Stimulated activated CD4-positive, alpha-beta T cell treated with anti-CD3 and anti-CD28 coated beads, Interleukin-15, amount 100 ng/mL, for 1 hour (primary cell): ENCODE measurements at places on chromosomes 6 and 20.

- no peak for DNase-seq
Observed at GRCh38 chr6:96624957-96625356, 62.0 kb downstream of the FHL5 start.

DNA sequence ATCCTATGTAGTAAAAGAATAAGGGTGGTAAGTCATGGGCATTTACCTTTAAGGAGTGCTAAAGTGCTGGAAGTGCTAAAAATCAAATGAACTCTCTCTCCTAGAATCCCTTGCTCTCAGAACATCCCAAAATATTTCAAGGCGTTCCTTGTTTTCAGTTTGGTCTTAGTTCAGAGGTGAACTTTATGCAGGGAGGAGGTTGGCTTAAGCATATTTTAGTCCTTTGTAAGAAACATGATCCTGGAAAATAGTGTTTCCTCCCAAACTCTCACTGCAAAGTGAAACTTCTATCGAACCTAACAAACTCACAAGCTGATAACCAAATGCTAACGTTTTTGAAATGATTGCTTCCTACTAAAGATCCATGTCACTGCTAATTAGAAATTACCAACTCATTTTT, 231.4 kb downstream of the FOXC1 start:
- no peak for DNase-seq

DNA sequence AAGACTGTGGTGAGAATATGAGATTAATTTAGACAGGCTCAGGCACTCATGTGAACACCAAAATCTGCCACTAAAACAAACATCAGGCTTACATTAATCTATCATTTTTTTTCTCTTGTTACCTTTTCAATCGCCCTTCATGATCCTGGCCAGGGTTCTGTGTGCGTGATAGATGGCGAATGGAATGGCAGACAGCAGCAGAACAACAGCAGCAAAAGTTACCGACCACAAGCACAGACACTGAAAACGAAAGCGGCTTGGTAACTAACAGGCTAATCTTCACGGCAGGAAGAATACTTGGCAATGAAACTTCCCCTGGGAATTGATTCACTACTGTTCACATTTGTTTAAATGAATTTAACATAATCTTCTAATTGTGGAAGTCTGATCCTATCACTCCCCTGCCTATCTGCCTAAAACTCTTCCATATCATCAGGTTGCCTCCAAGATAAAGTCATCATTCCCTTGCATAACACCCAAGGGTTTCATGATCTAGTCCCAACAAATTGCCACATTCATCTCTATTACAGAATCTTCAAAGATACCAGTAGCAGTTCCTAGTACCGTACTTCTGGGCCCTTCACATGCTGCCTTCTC, 28.7 kb downstream of the PTPRK start:
- no peak for DNase-seq

DNA sequence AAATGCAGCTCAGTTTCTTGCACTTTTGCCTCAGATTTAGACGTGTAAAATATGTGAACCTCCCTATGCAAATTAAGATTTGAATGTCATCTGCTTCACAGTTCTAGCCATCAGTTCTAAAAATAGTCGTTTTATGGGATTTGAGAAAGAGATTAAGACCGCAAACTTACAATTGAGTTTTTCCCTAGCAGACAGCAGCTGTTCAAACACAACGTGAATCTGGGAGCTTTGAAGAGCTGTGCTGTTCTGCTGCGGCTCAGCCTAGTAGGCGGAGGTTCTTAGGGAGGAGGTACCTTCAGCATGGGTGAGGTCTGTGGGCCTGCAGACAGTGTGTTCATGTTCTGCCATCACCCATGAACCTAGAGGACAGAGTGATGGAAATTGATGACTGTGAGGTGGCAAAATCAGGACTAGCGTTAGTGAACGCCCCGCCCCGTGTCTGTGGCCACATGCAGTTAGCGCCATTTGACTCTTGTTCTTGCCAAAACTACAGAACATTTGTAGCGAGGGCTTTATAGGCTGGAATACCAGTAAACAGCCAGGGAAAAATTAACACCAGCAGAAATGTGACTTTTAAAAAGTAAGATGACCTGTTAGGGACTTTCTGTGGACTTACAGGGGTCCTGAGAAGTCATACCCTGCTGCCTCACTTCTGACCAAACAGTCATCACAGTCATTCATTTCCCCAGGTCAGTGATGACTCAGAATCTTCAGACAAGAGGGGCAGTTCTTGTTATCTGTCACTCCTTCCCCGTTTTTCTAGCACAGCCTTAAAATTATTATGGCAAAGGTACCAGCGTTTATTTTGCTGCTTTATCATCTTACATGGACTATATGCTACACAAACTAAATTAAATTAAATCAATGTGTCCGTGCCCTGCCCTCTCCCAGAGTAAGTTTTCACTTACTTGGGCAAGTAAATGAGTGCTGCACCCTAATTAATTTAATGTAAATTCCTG, 84.3 kb upstream of the TMEM181 start:
- no peak for DNase-seq
